ENCODE measurements at places on chromosomes 11 and 22. TPM values are rescaled to one million over a fixed set of nuclear protein-coding genes. Genes with fewer than 3 reads are reported as not detected.

OSM gene
- total RNA-seq: not detected

ANGPTL5 gene
- not detected for total RNA-seq

KRTAP5-2 gene
- total RNA-seq: not detected

BAIAP2L2 gene
- total RNA-seq: 8.9 TPM

HORMAD2 gene
- total RNA-seq: not detected

MB gene
- total RNA-seq: not detected

CRYBB2 gene
- not detected for total RNA-seq

GDPD4 gene
- total RNA-seq: not detected

TMEM80 gene
- 4.9 TPM for total RNA-seq

RIC3 gene
- not detected for total RNA-seq

MPZL3 gene
- 1.0 TPM for total RNA-seq

H19 gene
- 0.34 TPM for total RNA-seq

MMP27 gene
- not detected for total RNA-seq

BIK gene
- total RNA-seq: 2.3 TPM

FOLH1 gene
- 1.4 TPM for total RNA-seq

IL18BP gene
- 2.0 TPM for total RNA-seq

DGKZ gene
- total RNA-seq: 40.3 TPM

TNNT3 gene
- total RNA-seq: not detected

FERMT3 gene
- 65.4 TPM for total RNA-seq

KCNJ4 gene
- not detected for total RNA-seq

ZNF280B gene
- 14.9 TPM for total RNA-seq

FAM227A gene
- 1.7 TPM for total RNA-seq

CARD10 gene
- total RNA-seq: 1.00 TPM

CWF19L2 gene
- total RNA-seq: 7.2 TPM

GLYAT gene
- not detected for total RNA-seq

MAP6 gene
- total RNA-seq: 0.34 TPM

GAL3ST1 gene
- 0.77 TPM for total RNA-seq

PLAAT2 gene
- total RNA-seq: not detected

TTC28 gene
- 5.0 TPM for total RNA-seq

OR8D1 gene
- total RNA-seq: not detected

SHISAL1 gene
- total RNA-seq: under 0.01 TPM

SCGB1C1 gene
- not detected for total RNA-seq

ARL2 gene
- 106 TPM for total RNA-seq

FOXRED2 gene
- 15.6 TPM for total RNA-seq

TEX12 gene
- total RNA-seq: not detected

OR51E2 gene
- total RNA-seq: not detected

CRYBB3 gene
- total RNA-seq: not detected

ARHGAP8 gene
- 7.6 TPM for total RNA-seq

TTC17 gene
- total RNA-seq: 81.4 TPM

CARD18 gene
- total RNA-seq: not detected

ARVCF gene
- total RNA-seq: 3.9 TPM

DGCR6 gene
- total RNA-seq: 1.7 TPM

CSF2RB gene
- total RNA-seq: under 0.01 TPM

OPCML gene
- total RNA-seq: not detected

PKDREJ gene
- total RNA-seq: not detected

TXN2 gene
- total RNA-seq: 33.2 TPM

C11orf91 gene
- not detected for total RNA-seq

TTLL1 gene
- 12.2 TPM for total RNA-seq

YPEL1 gene
- total RNA-seq: 0.36 TPM

API5 gene
- total RNA-seq: 115 TPM
